Stimulated activated CD4-positive, alpha-beta T cell treated with anti-CD3 and anti-CD28 coated beads, Interleukin-1b, Interleukin-23, amount 100 ng/mL, for 1 hour (primary cell): ENCODE measurements at places on chromosomes 3 and 15.

DNA sequence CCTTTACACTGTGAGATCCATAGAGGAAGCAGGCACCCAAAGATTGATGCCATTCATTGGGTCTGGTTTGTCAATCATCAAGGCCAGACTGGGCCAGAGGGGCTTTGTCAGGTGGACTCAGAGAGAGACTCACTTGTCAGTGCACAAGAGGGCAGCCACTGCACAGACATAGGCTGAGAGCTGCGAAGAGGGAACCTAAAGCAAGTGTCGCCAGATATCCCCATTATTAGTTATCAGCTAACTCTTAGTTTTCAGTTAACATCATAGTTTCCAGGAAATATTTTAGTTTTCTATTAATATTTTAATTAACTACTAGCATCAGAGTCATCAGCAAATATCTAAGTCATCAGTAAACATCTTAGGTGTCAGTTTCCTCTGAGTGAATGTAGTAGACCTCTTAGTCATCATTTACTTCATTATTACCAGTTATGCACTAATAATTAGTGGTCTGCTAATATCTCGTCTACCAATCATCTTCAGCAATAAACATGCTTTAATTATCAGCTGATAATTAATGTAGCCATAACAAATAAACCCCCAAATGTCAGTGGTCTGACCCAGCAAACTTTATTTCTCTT is 41.7 kb upstream of the LIMD1 start:
- no peak for DNase-seq

GRCh38 chr15:77825252-77825542 is 192.5 kb upstream of the LINGO1 start:
- DNase-seq = no peak

DNA sequence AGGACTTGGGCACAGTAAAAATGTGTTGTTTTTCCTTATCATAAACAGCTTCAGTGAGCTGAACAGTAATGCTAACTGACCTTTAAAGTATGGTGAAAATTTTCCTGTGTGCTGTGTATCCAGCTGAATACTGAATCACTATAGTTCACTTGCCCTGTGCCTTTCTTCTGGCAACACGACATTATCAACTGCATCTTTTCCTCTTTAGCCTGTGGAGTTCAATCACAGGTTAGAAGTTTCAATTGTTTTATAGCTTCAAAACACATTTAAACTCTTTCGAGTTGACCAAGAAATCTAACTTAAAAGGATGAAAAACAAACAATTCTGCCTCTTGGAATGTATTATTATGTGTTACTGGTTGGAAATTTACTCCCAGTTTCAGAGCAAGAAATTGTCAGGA is 1120.7 kb upstream of the ALCAM start:
- DNase-seq = no peak

DNA sequence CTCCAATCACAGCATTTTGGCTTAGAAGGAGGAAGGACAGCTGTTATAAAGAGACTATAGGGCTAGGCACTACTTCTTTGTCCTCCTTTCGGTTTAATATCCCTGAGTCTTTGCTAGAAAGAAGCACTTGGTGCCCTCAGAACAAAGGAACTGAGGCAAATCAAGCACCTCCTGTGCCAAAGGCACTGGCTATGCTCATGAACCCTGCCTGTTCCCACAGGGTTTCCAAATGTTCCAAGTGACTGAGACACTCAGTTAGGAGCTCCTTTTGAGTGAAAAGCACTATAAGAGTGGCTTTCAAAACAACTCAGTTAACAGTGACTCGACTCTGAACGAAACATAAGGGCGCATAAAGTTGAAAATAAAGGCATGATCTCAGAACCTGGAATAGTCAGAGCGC is 25.0 kb downstream of the TBC1D2B start:
- DNase-seq = no peak

- DNase-seq = no peak
Observed at GRCh38 chr15:31324186-31324585, 2.4 kb upstream of the KLF13 start.

- DNase-seq = no peak
Observed at GRCh38 chr3:148998715-148999423, 7.5 kb downstream of the GYG1 start.

- no peak for DNase-seq
Observed at GRCh38 chr3:63395960-63396359, 117.9 kb downstream of the SYNPR start.

DNA sequence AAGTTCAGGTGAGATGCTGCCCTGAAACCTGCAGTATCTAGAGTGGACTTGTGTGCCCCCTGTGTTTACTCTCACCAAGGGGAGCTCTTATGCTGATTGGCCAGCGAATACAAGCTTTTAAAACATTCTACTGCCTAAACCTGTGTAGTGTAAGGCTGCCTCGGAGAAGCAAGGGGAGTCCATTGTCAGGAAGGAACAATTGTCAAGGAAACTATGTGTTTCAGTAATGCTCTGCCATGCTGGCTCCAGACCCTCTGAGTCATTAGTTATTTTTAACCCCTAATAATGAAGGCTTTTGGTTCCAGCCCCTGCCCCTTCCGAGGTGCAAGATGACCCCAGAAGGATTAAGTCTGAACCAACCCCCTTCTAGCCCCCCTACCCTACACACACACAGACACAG is 66.1 kb upstream of the CHMP2B start:
- no peak for DNase-seq

DNA sequence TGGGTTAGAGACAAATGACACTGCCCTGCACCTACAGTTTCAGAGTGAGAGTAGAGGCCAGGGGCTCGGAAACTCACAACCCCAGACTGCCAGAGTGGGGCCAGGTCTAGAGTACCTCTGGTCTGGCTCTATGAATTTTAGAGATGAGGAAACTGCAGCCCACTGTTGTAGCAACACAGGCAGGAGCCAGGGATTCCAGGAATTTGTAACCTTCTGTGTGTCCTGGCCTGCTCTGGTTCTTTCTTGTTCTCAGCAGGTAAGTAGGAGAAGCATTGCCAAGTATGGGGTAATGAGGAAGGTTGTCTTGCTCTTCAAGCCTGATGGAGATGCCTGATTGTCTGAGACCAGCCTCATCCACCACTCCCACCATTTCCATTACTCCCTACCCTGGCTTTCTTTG is 221.8 kb downstream of the UACA start:
- DNase-seq = no peak

DNA sequence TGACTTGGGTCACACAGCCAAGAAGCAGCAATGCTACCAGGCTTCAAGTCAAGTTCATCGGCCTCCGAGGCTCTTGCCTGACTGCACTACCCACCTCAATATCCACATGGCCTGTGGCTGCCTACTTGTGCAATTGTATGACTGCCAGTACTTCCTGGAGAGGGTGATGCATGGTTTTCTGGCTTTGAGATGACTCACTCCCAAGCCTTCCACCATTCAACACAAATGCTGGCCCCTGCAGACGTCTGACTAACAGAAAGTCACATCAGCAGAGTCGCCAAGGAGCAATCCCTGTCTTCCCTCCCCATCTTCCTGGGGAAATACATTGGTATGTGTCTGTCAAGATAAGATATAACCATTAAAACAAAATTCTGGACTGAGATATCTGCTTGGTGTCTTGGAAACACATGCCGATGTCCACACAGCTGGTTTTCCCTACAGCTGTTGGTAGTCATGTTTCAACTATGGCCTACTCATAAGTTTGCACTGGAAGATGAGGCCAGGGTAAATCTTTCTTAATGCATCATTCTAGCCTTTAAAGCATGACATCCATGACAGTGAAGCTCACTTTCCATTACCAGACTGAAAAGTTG is 79.6 kb upstream of the SPATA12 start:
- DNase-seq = no peak

- DNase-seq = no peak
Observed at GRCh38 chr3:132652640-132653270, 6.9 kb downstream of the ACAD11 start.

- no peak for DNase-seq
Observed at GRCh38 chr3:29079358-29079757, 201.5 kb upstream of the RBMS3 start.

GRCh38 chr3:150268426-150269391 is 139.4 kb upstream of the TSC22D2 start:
- DNase-seq = no peak
